Peyer's patch (tissue), 4 donors: ENCODE measurements at places on chromosomes 6 and 20.
A peak's percentile ranks its signal among the peaks of the same experiment; 100 is the strongest.

- no peak for DNase-seq
These were observed at the start of gene MDFI for GRCh38 chr6:41638002-41638934. TSS of gene MDFI (plus strand) at chr6:41638468. CDS start at chr6:41638750, 282 bp downstream.

DNA sequence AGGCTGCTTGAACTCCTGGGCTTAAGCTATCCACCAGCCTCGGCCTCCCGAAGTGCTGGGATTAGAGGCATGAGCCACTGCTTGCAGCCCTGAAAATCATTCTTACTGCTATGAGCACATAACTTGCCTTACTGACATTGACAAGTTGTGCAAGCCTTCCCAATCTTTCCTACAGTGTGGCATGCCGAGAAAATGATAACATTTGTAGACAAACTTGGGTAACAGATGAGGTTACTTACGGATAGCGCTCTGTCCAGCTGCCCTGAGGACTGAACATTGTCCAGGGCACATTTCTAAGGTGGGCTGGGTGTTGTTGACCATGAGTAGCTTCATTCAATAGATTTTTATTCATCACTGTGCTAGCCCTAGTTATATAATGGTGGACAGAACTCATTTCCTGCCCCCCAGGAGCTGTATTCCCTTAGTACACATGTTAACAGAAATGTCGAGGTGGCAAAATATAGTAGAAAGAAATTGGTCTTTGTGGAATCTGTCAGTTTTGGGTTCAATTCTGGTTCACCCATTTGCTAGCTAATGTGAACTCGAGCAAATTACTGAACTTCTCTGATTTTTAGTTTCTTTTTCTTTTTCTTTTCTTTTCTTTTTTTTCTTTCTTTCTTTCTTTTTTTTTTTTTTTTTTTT lies 118.4 kb upstream of the AKIRIN2 start:
- DNase-seq, result no peak

GRCh38 chr6:16236631-16237199 lies 1.7 kb upstream of the GMPR start:
- peak; percentile 43 for DNase-seq

DNA sequence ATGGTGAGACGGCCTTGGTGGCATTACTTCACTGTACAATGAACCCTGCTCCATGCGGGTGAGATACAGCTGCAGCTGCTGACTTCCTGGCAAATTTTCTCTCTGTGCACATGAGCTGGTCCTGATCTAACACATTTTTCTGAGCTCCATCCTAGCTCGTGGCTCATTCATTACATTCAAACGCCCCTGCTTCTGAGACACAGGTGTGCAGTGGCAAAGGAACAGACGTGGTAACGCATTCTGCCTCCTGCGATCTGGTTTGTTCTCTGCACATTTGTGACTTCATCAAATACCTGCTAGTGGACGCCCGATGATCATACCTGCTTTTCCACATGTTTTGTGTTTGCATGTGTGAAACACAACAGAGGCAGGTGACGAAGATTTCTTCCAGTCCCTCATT lies 189.6 kb upstream of the PDE10A start:
- DNase-seq, result no peak

DNA sequence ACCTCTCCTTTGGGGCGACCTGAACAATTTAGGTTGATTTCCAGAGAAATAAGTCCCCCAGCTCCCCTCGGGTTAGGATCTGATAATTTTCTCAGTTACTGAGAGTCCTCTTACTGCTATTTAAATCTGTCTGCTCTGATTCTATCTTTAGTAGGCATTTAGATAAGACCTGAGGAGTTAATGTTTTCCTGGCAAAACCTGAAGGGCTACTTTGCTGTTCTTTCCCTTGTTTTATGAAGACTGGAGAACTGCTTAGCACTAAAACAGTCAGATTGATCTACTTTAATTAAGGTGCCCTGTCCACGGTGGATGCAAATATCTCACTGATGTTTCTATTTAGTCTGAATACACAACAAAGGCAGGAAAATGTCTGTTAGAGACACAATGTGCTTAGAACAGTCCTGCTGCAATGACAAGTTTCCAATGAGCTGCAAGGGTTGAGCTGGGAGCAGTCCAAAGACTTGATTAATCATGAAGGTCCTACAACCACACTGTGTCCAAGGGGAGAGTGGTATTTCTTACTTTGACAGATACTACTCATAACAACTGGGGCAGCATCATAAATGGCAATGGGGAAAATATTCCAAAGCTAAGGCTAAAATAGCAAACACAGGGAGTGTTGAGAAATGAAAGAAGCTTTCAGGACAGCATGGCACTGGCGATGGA lies 15.7 kb downstream of the ADTRP start:
- DNase-seq, result no peak

GRCh38 chr6:90403489-90404381 lies 107.1 kb upstream of the BACH2 start:
- DNase-seq, result no peak
